CD4-positive, alpha-beta T cell treated with Interleukin-15 for 1 hour (primary cell): ENCODE measurements at places on chromosomes 16 and 17.
A peak's percentile ranks its signal among the peaks of the same experiment; 100 is the strongest.

GRCh38 chr16:9297437-9298113, 206.1 kb downstream of the HAPSTR1 start:
- no peak for DNase-seq

DNA sequence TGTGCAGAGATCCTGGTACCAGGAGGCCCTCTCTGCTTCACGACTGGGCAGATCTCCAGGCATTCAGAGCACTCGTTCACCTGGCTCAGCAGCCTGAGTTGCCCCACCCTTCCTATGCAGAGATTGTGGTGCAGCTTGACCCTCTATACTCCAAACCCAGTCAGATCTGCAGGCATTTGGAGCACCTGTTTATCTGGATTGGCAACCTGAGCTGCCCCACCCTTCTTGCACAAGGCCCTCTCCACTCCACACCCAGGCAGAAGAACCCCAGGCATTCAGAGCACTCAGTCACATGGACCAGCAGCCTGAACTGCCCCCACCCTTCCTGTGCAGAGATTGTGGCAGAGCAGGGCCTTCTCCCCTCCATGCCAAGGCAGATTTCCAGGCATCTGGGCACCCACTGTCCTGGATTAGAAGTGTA, 88.4 kb upstream of the CDH5 start:
- no peak for DNase-seq

- DNase-seq: no peak
These were observed 225.1 kb upstream of the CA10 start for GRCh38 chr17:52383493-52384100.

DNA sequence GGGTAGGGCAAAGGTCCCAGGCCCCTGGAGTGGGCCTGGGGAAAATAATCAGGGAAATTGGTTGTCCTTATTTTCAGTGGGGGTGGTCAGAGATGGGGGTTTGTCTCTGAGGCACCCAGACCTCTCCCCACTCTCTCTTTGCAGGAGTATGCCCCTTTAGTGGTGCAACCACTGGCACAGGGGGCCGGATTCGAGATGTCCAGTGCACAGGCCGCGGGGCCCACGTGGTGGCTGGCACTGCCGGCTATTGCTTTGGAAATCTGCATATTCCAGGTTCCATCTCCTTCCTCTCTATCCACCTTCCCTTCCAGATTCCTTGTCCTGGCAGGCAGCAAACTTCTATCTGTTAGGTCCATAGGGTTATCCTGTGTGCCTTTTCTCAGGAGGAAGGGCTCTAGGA, 7.6 kb downstream of the PFAS start:
- DNase-seq: no peak

- no peak for DNase-seq
These were observed 1.4 kb upstream of the TMEM132E start for GRCh38 chr17:34578016-34578415.

DNA sequence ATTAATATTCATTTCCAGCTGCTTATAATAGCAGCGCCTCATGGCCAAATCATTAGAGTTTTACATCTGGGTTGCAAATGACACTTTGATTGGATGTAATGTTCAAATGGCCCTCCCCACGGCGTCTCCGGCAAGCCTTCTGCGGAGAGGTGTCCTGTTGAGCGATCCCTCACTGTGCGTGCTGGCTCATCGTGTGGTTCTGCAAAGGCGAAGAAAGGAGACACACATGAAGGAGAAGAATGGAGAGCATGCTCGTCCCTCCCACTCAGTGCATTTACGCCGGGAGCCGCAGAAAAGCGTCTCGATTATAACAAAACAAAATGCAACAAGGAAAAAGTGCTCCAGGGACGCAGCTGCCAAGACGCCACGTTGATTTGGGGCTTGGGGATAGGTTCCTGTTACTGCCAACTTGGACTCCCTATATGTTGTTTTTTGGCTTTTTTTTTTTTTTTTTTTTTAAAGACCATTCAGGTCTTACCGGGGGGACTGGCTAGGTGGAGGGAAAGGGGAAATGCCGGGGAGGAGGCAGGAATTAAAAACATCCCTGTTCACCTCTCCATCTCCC, 117.6 kb downstream of the C16orf78 start:
- DNase-seq: peak; percentile 10

GRCh38 chr17:27457731-27458523, 1.7 kb downstream of the KSR1 start:
- DNase-seq: no peak

- DNase-seq: peak; percentile 26
These were observed 10.7 kb downstream of the XYLT1 start for GRCh38 chr16:17459903-17460521.

DNA sequence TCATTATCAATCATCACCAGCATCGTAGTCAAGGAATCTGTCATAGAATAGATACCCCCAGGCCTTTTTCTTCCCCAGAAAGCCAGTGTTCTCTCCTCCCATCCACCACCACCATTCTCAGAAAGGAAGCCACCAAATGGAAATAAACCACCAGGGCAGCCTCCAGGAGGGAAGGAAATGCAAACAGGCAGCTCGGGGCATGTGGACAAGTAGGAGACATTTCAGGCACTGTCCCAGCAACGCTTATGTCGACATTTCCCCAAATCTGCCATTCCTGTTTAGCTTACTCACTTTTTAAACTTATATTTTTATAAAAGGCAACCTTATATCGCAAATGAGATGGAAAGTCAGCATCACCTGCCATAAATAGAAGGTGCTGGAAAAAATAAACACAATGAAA, 15.8 kb downstream of the EMP2 start:
- no peak for DNase-seq

DNA sequence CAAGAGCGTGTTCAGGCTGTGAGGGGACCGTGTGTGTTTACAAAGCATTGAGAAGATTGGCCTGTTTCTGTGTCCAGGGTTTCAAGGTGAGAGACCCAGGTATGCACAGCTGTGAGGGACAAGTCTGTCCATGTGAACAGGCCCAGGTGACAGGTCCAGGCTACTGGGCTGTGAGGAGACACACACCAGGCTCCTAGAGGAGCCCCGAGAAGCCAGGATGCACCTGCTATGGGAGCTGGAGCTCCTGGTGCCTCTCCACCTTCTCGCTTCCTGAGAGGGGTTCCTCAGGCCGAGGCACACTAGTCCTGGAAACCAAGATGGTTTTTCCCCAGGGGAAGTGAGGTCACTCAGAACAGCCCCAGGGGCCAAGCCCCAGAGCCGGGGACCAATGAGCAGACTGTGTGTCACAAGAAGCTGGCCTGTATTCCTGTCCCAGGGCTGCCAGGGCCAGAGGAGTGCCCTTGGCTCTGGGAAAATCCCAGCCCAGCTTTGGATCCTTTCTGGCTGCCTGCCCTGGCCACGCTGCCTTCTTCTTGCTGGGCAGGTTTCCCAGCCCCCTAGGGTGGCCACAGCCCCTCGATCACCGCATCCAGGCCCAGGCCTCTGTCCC, 153.4 kb upstream of the PLCG2 start:
- DNase-seq: no peak

- DNase-seq: peak; percentile 89
These were observed 14.4 kb downstream of the MIS12 start for GRCh38 chr17:5500589-5501391.

- peak; percentile 52 for DNase-seq
These were observed 21.0 kb downstream of the SNN start for GRCh38 chr16:11689031-11689840.

GRCh38 chr17:77327566-77328464, 187.0 kb downstream of the SEC14L1 start:
- DNase-seq: no peak

GRCh38 chr17:82175201-82175600, 37.4 kb downstream of the CCDC57 start:
- DNase-seq: no peak

GRCh38 chr17:82343560-82343959, 10.0 kb upstream of the SECTM1 start:
- no peak for DNase-seq

DNA sequence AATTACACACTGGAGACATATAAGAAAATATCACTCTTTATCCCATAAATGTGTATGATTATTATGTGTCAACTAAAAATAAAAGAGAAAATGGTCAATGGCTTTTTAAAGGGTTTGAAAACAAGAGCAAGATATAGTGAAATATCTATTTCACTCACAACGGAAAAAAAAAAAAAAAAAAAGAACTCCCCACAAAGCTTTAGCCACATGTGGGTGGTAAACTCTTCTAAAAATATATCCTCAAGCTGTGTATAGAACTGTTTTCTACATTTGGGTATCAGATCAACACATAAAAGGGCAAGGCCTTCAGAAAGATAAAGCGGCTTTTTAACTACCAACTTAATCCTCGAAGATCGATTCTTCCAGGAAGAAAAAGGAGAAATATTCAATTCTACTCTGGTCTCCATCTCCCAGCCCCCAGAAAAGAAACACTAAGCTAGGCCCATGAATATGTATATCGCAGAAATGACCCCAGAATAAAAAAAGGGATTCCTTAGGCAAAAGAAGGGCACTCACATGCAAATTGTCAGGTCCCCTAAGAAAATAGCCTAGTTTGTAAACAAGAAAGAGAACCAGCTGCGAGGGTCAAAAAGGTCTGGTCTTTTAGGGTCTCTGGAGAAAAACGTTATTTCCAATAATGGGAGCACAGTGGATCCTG, 4.4 kb downstream of the LITAF start:
- DNase-seq: no peak

DNA sequence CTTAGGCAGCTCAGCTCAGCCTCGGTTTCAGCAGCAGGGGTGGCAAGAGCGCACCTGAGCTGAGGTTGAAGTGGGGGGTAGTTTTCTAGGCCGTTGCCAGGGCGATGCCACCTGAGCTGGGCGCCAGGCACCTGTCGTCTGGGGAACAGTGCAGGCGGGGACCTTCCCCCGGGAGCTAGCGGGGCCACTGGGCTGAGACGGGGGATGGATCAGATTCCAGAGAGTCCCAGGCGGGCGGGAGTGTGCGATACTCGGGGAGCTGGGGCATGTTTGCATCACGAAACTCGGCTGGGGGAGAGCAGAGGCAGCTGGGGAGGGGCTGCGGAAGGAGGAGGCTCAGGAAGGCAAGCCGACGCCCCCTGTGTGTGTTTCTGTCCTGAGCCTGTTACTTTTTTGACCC, 477 bp upstream of the CLDN9 start:
- DNase-seq: no peak

GRCh38 chr17:56159826-56160380, 6.6 kb downstream of the ANKFN1 start:
- no peak for DNase-seq

DNA sequence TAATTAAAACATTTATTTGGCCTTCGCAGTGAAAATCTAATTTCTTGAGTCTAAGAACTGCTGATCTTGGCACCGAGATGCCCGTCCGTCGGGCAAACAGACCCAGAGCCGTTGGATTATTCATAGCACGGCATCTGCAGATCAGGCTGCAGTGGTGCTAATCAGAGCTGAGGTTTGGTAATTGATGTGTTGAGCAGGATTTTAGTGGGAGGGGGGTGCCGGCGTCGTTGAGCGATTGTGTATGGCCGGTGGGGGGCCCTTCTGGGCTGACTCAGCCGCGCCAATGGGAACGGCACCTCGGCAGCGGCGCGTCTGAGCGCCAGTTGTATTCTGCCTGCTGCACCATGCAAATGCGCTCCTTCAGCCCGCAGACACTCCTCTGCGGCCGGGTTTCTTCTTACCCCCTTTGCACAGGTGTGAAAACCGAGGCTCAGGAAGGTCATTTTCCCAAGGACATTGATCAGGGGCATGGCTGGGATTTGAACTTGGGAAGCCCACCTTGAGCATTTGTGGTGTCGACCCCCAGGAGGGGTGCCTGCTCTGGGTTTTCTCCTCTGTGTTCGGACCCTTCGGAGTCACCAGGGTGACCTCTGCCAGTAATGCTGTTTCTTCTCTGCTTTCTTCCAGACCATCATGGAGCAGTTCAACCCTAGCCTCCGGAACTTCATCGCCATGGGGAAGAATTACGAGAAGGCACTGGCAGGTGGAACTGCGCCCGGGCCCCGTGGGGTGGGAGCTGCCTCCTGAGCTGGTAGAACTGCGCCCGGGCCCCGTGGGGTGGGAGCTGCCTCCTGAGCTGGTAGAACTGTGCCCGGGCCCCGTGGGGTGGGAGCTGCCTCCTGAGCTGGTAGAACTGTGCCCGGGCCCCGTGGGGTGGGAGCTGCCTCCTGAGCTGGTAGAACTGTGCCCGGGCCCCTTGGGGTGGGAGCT, 18.4 kb downstream of the BAIAP2 start:
- no peak for DNase-seq

DNA sequence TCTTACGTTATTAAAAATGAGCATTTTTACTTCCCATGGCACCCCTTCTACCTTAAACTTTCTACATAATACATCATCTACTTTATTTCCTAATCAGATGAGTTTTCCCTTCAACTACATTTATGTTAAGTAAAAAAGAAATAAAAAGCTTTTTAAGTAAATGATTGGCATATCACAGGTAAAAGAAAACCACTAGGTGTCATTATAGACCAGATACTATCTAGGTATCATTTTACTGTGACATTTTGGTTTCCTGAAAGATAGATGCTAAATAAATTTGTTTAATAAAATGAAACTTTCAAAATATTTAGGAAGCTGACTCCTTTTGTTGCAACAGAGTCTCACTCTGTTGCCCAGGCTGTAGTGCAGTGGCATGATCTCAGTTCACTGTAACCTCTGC, 3.8 kb upstream of the CMTM1 start:
- DNase-seq: no peak

- no peak for DNase-seq
These were observed 67.5 kb upstream of the BRD7 start for GRCh38 chr16:50436271-50436670.

DNA sequence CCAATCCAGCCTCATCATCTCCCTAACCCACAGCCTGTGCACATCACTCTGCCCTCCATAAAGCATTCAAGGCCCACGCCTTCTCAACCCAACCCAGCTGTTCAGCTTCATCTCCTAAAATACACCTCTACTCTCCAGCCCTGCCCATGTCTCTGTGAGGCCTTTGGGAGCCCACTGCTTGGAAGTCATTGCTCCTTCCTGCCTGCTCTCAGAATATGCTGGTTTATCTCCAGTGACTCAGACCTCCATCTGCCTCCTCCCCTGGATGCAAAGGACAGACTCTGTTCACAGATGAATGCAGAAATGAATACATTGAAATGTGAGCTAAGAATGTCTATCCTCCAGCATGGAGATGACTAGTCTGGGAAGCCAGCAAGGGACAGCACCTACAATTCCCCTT, 19.0 kb downstream of the KCNG4 start:
- DNase-seq: no peak

GRCh38 chr16:89014403-89015230, 37.6 kb upstream of the CBFA2T3 start:
- DNase-seq: no peak

- DNase-seq: peak; percentile 46
These were observed 11.6 kb downstream of the KRT33A start for GRCh38 chr17:41338961-41339485.

- DNase-seq: no peak
These were observed 5.0 kb downstream of the PAM16 start for GRCh38 chr16:4345836-4346781.

GRCh38 chr17:57723427-57724025, 21.6 kb downstream of the CCDC182 start:
- DNase-seq: no peak
